HS-5 (cell line): ENCODE measurements at places on chromosomes 11 and 22.

DNA sequence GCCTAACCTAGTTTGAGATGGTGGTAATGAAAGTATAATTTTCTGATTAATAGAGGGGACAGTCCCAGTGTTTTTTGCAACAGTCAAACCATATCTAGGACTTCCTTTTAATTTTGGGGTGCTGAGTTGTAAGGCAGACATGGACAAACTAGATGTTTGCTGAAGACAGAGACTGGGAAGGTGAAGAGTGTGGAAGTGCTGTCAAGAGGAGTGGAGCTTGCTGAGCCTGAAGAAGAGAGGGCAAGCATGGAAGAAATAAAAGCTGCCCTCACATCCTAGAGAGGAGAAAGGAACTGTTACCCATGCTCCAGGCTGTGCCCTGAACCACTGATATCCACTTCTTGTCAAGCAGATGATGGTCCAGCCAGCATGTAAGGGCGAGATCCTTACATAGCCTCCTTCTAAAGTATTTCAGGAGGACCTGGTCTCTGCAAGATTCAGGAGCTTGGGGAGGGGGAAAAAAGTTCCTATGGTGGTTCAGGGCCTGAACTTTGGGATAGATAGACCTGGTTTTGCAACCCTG, 51.4 kb downstream of the PRR5L start:
- no peak for DNase-seq

DNA sequence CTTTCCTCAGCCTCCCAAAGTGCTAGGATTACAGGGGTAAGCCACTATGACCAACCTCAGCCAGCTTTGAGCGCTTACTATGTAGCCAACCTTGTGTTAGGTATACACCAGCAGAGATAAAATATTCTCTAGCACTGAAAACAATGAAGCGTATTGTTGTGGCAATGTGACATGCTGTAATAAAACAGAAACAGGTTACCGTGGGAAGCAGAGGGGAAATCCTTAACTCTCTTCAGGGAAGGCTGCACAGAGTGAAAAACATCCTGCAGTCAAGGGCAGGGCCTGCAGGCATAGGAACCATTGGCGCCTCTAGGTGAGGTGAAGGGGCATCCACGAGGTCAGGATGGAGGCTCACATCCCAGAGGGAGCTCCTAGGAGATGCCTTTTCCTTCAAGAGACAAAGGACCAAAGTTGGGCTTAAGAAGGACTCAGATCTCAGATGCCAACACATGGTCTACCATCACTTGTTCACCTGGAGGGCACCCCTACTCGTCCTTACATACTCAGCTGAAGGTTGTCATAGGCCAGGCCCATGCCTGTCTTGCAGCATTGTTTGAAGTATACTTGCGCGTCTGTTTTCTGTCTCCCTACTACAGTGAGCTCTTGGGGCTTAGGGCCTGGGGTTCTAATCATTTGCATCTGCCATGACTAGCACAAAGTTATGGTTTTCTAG, 8.0 kb downstream of the POLD4 start:
- no peak for DNase-seq

DNA sequence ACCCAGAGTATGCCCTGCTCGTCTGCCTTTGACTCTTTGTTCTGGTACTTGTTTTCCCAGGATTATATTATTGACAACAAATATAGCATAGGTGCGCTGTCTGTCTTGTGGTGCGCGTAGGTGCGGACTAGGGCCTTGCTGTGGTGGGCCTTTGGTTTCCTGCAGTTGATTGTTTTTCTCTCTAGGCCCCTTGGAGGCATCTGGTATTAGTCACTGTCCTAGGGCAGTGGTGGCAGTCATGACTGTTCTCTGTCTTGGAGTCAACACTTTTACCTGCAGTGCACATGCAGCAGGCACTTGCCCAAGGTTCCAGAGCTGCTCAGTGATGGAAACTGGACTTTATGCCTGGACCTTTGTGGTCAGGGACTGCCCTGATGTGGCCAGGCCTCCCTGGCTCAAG, 18.6 kb downstream of the PPP6R2 start:
- DNase-seq: no peak

DNA sequence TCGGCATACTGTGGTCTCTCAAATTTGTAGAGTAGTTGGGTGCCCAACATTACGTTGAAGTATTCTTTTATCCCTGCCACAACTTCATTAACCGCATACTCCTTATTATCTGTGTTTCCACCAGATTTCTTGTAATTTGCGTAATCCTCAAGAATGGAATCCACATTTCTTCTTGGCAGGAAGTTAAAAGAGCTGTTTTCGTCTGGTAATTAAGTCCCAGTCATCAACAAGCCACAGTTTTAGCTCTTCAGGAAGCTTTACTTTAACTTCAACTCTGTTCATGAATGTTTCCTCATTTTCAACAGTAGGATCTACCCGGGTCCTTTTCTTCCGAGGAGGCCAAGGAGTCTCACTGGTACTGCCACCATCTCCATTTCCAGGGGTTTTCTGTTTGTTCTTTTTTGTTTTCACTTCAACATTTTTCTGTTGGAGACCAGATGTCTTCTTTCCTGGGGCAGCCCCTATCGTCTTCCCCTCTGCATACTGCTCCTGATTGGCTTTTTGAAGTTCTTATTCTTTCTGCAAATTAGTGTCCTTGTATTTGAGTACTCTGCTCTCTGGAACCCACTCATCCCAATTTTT, 30.3 kb downstream of the PDE3B start:
- no peak for DNase-seq

GRCh38 chr22:35349368-35349703, 31.6 kb upstream of the HMOX1 start:
- DNase-seq: no peak

DNA sequence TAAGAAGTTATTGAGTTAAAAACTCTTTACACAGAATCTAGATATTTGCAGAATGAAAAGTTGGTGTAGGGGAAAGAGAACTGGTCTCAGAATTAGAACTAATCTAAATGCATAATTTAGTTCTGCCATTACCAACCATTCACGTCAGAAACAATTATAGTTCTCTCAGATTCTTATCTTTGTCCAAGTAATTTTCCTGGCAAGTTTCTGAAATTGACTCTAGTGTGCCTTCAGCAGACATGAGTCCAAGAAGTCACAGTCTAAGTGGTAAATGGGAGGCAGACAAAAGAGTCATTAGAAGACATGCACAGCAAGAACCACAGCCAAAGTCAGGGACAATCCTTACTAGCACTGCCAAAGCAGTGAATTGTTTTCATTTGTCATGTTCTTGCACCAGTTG, 1870.1 kb downstream of the LRRC4C start:
- no peak for DNase-seq

DNA sequence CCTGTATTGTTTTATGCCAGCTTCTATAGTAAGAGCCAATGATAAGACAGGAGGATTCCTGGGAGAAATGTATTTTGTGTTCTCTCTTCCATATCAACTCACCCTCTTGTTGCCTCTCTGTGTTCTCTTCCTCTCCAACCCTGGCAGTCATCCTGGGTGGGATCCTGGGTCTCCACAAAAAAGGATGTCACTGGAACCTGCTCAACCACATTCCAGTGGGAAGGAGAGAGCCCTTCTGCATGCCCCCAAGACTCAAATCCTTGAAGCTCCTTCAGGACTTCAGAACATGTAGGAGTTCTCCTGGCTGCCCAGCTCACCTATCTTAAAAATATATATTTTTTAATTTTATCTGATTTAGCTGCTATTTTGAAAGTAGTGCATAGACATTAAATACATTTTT, 26.1 kb downstream of the APOL6 start:
- DNase-seq: no peak

GRCh38 chr11:78952175-78952574, 377.5 kb upstream of the NARS2 start:
- DNase-seq: no peak

- peak; percentile 42 for DNase-seq
Measured at GRCh38 chr11:29734287-29734686, 282.5 kb downstream of the KCNA4 start.

DNA sequence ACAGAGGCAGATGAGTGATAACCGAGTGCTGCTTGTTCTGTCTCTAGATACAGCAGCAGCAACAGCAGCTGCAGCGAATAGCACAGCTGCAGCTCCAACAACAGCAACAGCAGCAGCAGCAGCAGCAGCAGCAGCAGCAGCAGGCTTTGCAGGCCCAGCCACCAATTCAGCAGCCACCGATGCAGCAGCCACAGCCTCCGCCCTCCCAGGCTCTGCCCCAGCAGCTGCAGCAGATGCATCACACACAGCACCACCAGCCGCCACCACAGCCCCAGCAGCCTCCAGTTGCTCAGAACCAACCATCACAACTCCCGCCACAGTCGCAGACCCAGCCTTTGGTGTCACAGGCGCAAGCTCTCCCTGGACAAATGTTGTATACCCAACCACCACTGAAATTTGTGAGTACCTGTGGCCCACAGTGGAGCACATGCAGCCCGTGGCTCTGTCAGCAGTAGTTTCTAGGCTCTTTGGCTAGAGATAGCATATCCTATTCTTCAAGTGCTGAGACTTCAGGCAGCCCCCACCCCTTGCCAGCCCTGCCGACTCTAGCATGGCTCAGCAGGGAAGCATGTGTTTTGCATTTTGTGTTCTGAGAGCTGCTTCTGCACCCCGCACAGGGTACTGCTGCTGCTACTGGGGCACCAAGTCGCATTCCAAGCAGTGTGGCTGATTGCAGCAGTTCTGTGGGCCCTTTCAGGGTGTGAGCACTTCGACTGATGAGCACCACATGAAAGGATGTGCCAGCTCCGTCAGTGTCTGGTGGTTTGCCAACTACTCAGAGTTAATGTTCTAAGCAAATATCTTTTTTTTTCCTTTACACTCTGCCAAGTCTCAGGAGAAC, 59.2 kb downstream of the MED15 start:
- peak; percentile 75 for DNase-seq

DNA sequence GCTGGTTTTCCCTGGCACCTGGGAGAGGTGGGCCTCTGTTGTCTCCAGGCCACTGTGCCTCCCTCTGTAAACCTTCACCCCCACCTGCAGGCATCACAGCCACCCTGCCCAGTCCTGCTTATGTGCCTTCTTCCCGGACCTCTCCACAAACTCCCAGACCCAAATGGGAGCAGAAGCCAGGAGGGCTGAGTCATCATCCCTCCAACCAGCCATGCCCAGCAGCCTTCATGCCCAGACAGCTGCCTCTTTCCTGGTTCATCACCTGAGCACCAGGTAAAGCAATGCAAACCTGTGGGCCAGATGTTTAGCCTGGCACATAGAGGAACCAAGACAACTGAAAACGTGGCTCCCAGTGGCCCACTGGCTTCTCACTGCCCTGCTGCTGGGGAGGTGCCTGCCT, 2.1 kb upstream of the TMPRSS4 start:
- no peak for DNase-seq

- DNase-seq: no peak
Measured at GRCh38 chr11:131663405-131664200, 293.2 kb downstream of the NTM start.

DNA sequence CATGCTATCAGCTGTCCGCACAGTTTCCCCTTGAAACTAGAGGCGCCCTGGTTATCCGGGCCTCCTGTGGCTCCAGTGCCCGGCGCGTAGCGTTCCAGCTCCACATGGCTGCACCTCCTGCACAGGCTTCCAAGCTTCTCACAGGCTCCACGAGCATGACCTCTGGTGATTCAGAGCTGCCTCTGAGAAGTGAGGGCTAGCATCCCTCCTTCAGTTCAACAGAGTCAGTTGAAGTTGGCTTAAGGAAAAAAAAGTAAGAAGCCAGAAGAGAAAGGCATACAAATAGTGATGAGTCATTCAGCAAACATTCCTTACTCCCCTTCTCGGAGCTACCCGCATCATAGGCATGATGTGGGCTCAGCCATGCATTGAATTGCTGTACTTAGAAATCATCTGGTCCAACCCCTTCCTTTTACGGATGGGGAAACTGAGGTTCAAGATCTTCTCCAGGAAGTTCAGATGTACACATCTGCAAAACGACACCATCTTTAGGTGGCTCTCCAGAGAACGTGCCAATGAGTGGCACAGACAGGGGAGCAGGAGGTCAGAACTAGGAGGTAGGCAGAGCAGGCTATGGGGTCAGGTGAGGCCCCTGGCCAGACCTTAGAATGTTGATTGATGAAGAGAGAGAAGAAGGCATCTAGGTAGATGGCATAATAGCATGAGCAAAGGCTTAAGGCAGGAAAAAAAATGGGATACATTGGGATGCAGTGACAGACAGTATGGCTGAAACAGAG, 216.3 kb upstream of the TBCEL start:
- DNase-seq: peak; percentile 58

- DNase-seq: no peak
Measured at GRCh38 chr22:23675502-23676415, 15.1 kb upstream of the RGL4 start.

DNA sequence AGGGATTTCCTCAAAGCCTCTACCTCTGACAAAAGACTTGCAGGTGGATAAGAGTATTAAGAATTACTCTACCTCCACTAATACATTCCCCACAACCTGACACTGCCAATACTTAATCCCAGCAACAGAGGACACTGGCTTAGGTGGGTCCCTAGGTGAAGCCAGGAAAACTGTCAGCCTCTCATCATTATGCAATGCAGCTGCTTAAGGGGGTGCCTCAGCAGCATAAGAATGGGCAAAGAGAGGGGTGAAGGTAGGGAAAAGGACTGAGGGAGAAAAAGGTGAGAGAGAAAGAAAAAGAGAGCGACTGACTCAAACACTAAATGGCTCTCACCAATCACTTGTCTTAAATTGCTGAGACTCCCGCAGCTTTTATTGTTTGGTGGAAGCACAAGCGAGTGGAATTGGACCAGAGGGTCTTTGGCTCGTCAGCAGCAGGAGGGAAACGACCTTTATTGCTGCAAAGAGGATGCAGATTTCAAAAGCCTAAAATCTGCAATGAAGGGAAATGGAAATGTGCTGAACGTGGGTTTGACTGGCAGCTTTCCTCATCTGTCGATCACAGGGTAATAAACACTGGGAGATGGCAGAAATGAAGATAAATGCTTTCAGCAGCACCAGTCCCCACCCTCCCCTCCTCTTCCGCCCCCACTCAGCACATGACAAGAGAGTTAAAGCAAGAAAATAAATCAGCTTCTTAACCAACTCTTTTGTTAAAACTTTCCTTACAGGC, 64.9 kb upstream of the CHRM4 start:
- DNase-seq: no peak

- no peak for DNase-seq
Measured at GRCh38 chr11:86179646-86180064, 64.9 kb upstream of the EED start.
